Stimulated activated CD4-positive, alpha-beta T cell treated with anti-CD3 and anti-CD28 coated beads, Interleukin-1b, Interleukin-23, amount 100 ng/mL, for 4 hours (primary cell): ENCODE measurements at places on chromosomes 6 and 20.

GRCh38 chr6:38215225-38215624 is 395.7 kb downstream of the ZFAND3 start:
- no peak for DNase-seq

- no peak for DNase-seq
Observed at GRCh38 chr6:136411025-136411325, 121.3 kb upstream of the BCLAF1 start.

GRCh38 chr20:11652128-11652527 is 265.6 kb upstream of the BTBD3 start:
- no peak for DNase-seq

- DNase-seq: no peak
Observed at GRCh38 chr6:137206577-137206976, 12.6 kb downstream of the IFNGR1 start.

DNA sequence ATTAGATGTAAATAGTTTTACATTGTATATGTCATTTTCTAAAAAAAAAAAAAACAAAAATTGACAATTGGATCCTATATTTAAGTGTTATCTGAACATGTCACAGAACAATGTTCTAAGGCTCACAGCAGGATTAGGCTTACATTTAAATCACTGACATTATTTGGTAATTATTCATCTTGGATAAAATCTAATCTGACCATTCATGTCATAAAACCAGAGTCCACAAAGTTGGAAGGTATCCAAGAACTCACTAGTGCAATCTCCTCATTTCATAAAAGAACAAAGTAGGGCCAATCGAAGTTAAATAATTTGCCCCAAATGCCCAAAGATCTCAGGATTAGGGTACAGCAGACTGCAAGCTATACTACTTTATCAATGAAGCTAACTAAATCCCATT is 73.0 kb downstream of the PDSS2 start:
- DNase-seq: no peak

DNA sequence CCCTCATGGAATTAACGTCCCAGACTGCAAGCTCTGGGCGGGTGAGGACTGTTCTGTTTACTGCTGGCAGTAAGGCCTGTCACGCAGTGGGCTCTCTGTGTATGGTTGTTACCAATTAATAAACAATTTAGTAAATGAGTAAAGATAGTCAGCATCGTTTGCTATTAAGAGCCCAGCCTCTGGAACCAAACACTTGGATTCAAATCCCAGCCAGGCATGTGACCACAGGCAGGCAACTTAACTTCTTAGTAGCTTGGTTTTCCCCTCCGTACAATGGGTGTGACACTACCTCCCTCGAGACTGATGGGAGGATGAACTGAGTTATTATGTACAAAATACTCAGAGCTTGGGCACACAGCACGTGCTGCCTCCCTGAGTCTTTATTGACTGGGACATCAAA is 137.7 kb upstream of the ARMC2 start:
- no peak for DNase-seq

- no peak for DNase-seq
Observed at GRCh38 chr20:4957939-4958362, 43.4 kb downstream of the SLC23A2 start.

GRCh38 chr6:90701146-90701781 is 114.4 kb upstream of the MAP3K7 start:
- no peak for DNase-seq

DNA sequence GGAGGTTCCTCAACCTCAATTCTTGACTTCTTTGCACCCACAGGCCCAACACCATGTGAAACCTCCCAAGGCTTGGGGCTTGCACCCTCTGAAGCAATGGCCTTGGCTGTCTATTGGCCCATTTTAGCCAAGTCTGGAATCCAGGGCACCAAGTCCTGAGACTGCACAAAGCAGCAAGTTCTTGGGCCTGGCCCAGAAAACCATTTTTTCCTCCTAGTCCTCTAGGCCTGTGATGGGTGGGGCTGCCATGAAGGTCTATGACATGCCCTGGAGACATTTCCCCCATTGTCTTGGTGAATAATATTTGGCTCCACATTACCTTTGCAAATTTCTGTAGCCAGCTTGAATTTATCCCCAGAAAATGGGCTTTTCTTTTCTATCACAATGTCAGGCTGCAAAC is 849.6 kb upstream of the MANEA start:
- no peak for DNase-seq

DNA sequence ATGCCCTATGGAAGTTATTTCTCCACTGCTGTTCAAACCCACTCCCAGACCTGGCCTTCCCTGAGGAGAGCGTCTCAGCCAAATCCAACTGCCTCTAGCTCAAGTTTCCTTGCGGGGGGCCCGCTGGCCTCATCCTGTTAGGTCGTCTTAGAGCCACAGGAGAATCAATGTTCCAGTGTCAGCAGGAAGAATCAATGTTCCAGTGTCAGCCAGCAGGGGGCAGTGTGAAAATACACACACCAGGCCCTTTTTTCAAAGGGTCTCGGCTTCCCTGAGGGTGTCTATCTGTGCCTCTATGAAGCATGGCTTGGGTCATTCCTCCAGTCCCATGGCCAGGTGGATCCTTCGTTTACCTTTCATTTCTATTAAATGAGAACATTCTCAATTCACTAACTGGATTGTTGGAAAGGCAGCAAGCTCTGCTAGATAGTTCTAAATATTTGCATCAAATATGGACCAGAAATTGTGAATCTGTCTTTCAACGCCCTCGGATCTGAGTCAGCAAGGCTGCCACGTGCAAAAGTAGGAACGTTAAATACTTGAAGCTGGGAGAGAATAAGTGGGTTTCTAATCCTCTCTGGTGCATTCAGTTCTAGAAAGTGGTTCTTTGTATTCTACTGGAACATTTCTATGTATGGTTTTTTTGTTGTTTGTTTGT is 19.2 kb downstream of the PRND start:
- peak; percentile 56 for DNase-seq

GRCh38 chr6:24959319-24959718 is 23.6 kb upstream of the RIPOR2 start:
- no peak for DNase-seq

GRCh38 chr20:58708246-58708931 is 15.8 kb downstream of the NPEPL1 start:
- no peak for DNase-seq

- no peak for DNase-seq
Observed at GRCh38 chr20:60171738-60172137, 213.5 kb downstream of the CDH26 start.
